Pericardium fibroblast (primary cell): ENCODE measurements at places on chromosomes 11 and 22. TPM values are rescaled to one million over a fixed set of nuclear protein-coding genes. Genes with fewer than 3 reads are reported as not detected.

The C1QTNF4 gene
- total RNA-seq = 0.60 and 0.70 TPM in 2 replicates

The C11orf65 gene
- total RNA-seq = 0.09 and 3.6 TPM in 2 replicates

The SPDYC gene
- total RNA-seq = not detected in 2 replicates

The ZNF195 gene
- 5.4 and 11.9 TPM in 2 replicates for total RNA-seq

The THY1 gene
- 348 and 438 TPM in 2 replicates for total RNA-seq

The DERL3 gene
- total RNA-seq = under 0.01 TPM in 1 of 2 replicates, not detected in the other

The C11orf87 gene
- 0.12 TPM in 1 of 2 replicates, not detected in the other for total RNA-seq

The ARRB1 gene
- 13.4 and 19.6 TPM in 2 replicates for total RNA-seq

The PARVG gene
- total RNA-seq = not detected in 2 replicates

The CNTF gene
- total RNA-seq = 0.12 and 0.17 TPM in 2 replicates

The OR52A1 gene
- not detected in 2 replicates for total RNA-seq

The APOL4 gene
- total RNA-seq = 2.1 and 2.2 TPM in 2 replicates

The DMC1 gene
- total RNA-seq = 0.23 and 1.7 TPM in 2 replicates

The PRG3 gene
- total RNA-seq = not detected in 2 replicates

The DEPDC7 gene
- 0.93 and 4.7 TPM in 2 replicates for total RNA-seq

The OTOG gene
- not detected in 2 replicates for total RNA-seq

The IRF7 gene
- 18.9 and 21.2 TPM in 2 replicates for total RNA-seq

The GNAZ gene
- 0.26 and 0.93 TPM in 2 replicates for total RNA-seq

The BEST1 gene
- 1.5 and 3.7 TPM in 2 replicates for total RNA-seq

The DEUP1 gene
- total RNA-seq = not detected in 2 replicates
